ENCODE measurements at places on chromosomes 13 and 19.

GRCh38 chr19:29185427-29185826 is 27.5 kb downstream of the UQCRFS1 start:
- H3K27ac ChIP-seq = no peak overlapping the region
- no peaks in the 10 kb centered on the region for H3K27me3 ChIP-seq
- H3K36me3 ChIP-seq = no peaks in the 10 kb centered on the region
- DNase-seq = no peak

GRCh38 chr13:42412812-42413483 is 141.0 kb downstream of the AKAP11 start:
- no peak for DNase-seq
- no peak overlapping the region for H3K4me3 ChIP-seq
- H3K27me3 ChIP-seq = peaks cover 7% of the 10 kb centered on the region
- H3K4me1 ChIP-seq = no peaks in the 10 kb centered on the region
- H3K36me3 ChIP-seq = no peaks in the 10 kb centered on the region
- H3K27ac ChIP-seq = no peak overlapping the region

DNA sequence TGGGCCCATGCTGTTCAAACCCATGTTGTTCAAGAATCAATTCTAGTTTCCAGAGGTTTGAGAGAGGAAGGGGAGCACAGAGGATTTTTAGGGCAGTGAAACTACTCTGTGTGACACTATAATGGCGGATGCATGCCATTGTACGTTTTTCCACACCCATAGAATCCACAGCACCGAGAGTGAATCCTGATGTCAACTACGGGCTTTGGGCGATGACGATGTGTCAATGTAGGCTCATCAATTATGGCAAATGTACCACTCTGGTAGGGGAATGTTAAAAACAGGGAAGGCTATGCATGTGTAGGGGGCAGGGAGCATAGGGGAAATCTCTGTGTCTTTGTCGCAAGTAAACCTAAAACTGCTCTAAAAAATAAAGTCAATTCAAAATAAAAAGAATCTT is 70.7 kb upstream of the UBAC2 start:
- H3K27ac ChIP-seq = no peak overlapping the region
- no peaks in the 10 kb centered on the region for H3K36me3 ChIP-seq
- no peak overlapping the region for H3K4me3 ChIP-seq
- no peak for DNase-seq
- H3K27me3 ChIP-seq = no peaks in the 10 kb centered on the region

DNA sequence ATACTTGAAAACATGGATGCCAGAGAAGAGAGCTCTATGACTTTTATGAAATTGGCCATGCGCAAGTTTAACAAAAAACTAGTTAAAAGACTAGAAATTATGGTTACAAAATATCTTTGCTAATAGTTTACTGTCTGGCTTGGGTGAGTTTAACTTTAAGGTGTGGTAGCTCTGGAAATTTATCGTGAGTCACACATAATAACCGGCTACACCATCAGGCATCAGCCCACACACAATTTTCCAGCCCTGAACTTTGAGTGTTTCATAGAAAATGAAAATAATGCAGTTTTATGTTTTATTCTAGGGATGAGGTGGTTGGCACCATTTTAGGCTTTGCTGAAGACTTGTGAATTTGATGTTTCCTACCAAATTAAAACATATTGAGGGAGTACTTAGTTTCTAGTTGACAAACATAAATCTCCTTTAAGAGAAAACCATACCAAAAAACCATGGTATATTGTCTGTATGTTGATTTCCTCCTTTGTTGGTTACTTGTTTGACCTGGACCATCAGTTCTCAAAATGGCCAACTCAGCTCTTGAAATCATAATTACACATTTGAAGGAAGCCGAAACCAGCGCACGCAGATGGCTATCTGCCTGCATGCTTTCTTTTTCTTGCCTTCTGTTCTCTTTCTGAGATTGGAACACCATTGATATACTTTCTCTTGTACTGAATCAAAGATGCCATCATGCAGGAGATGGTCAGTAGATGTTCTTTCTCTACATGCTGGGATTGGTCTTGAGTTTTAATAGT is 125.1 kb downstream of the AKAP11 start:
- DNase-seq = no peak
- no peak overlapping the region for H3K27ac ChIP-seq
- no peak overlapping the region for H3K4me3 ChIP-seq
- no peaks in the 10 kb centered on the region for H3K36me3 ChIP-seq
- no peaks in the 10 kb centered on the region for H3K4me1 ChIP-seq
- peaks cover 8% of the 10 kb centered on the region for H3K27me3 ChIP-seq

DNA sequence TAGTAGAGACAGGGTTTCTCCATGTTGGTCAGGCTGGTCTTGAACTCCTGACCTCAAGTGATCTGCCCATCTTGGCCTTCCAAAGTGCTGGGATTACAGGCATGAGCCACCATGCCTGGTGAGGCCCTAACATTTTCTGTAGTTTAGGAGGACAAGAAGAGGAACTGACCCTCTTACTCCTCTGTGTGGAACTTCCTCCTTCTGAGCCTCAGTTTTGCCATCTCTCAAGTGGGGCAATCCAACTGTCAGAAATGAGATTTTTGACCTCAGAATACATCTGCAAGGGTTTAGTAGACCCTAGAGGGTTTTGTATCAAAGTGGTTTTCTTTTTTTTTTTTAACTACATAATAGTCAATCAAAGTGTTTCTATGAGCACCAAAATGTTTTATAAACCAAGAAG is 2.4 kb downstream of the DKKL1 start:
- no peak for DNase-seq
- H3K27me3 ChIP-seq = no peaks in the 10 kb centered on the region
- H3K4me3 ChIP-seq = no peak overlapping the region
- peaks cover 25% of the 10 kb centered on the region for H3K4me1 ChIP-seq
- no peak overlapping the region for H3K27ac ChIP-seq
- no peaks in the 10 kb centered on the region for H3K36me3 ChIP-seq

DNA sequence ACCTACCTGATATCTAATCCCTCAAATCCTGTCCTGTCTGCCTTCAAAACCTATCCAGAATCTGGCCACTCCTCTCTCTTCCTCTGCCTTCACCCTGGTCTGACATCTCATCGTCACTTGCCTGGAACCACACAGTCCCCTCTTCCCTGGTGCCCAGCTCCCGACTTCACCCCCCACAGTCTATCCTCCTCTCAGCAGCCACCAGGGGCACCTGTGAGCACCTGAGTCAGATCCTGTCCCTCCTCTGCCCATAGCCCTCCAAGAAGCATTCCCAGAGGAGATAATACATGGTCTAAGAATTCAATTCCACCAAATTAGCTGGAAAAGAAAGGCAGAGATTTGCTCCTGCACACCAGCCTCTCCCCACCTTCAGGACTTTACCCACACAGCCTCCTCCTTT is 48.9 kb downstream of the ZNRF4 start:
- no peak for DNase-seq
- H3K27ac ChIP-seq = no peak overlapping the region
- H3K36me3 ChIP-seq = no peaks in the 10 kb centered on the region
- no peaks in the 10 kb centered on the region for H3K4me1 ChIP-seq
- H3K4me3 ChIP-seq = no peak overlapping the region
